ENCODE measurements at places on chromosomes 5 and 9.

DNA sequence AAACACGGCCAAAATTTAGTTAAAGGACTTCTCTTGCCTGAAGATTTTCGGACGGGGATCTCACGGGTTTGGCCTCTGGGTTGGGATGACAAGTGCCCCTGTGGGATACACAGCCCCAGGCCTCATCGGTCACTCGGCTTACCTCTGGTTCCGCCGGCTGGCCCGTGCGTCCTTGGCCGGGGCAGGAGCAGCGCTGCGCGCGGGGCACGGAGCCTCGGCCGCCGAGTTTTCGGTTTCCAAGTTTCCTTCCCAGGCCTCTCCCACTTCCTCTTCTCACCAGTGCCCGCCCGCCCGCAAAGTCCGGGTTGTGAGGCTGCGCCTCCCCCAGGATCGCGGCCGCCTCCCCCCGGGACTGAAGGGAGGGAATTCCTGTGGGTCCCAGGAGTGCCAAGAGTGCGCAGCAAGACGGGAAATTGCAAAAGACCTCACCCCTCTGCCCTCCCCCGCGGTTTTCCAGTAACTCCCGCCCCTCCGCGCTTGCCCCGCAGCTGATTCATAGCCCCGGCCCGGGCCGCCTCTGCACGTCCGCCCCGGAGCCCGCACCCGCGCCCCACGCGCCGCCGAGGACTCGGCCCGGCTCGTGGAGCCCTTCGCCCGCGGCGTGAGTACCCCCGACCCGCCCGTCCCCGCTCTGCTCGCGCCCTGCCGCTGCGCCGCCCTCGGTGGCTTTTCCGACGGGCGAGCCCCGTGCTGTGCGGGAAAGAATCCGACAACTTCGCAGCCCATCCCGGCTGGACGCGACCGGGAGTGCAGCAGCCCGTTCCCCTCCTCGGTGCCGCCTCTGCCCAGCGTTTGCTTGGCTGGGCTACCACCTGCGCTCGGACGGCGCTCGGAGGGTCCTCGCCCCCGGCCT lies at the start of gene OSMR:
Gene OSMR (plus strand): TSS at position 487 of the 853 bp plus-strand sequence. CDS start 23,033 bp downstream, outside the sequence.
- DNase-seq = peak; percentile 73

GRCh38 chr9:113964495-113965170 lies 88.5 kb downstream of the ZNF618 start:
- DNase-seq = no peak

GRCh38 chr5:422323-423232 lies 20.4 kb upstream of the EXOC3 start:
- DNase-seq = no peak

- no peak for DNase-seq
Measured at GRCh38 chr5:143551820-143552251, 148.3 kb upstream of the NR3C1 start.

DNA sequence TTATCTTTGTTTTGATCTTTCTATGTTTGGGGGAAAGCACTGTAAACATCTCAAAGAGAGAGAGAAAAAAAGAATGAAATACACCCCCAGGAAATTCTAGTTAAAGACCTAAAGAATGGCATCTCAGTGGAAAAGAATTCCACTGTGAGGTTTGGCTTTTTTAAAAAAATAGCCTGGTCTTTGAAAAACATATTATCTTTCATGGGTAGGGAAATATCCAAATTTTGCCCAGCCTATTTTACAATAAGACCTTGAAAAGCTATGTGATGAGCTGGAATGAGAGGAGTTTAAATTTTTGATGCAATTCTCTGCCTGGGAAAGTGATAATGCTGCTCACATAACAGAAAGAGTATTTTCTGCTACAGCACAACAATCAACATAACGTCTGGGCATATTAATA lies 348.1 kb upstream of the WWC1 start:
- DNase-seq = no peak

- DNase-seq = no peak
Measured at GRCh38 chr5:168007286-168007685, 284.2 kb upstream of the WWC1 start.

- no peak for DNase-seq
Measured at GRCh38 chr5:35124932-35125331, 77.2 kb upstream of the AGXT2 start.

DNA sequence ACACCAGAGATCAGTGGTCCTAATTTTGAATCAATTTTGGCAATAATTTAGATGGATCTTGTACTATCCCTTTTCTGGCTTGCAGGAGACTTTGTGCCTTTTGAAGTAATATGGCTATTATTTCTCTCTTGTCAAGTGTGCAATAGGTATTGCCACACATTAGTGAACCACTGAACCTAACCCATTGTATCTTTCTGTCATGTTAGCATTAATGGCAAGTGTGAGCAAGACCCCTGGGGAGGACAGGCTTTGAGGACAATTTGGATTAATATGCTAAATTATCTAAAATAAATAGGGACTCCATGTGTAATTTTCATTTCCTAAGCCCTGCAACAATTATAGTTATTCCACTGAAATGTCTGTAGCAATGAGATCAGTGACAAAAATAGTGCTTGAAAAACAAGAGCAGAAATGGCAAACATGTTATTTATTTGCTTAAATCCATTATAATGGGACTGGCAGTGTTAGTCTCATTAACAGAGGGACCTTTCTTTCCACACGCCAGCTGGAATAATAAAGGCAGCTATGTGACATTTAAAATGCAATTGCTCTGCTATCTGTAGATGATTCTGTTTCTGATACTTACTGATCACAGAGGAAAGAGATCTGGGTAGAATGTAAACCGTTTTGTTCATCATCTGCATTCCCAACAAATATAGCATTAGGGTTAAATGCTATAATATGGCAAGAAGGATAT lies 753.3 kb upstream of the ZNF608 start:
- DNase-seq = no peak

GRCh38 chr5:142304013-142304701 lies 20.7 kb downstream of the SPRY4 start:
- no peak for DNase-seq

- no peak for DNase-seq
Measured at GRCh38 chr9:137266585-137267453, 10.7 kb upstream of the TOR4A start.

GRCh38 chr9:131685753-131686706 lies 53.8 kb downstream of the RAPGEF1 start:
- no peak for DNase-seq

DNA sequence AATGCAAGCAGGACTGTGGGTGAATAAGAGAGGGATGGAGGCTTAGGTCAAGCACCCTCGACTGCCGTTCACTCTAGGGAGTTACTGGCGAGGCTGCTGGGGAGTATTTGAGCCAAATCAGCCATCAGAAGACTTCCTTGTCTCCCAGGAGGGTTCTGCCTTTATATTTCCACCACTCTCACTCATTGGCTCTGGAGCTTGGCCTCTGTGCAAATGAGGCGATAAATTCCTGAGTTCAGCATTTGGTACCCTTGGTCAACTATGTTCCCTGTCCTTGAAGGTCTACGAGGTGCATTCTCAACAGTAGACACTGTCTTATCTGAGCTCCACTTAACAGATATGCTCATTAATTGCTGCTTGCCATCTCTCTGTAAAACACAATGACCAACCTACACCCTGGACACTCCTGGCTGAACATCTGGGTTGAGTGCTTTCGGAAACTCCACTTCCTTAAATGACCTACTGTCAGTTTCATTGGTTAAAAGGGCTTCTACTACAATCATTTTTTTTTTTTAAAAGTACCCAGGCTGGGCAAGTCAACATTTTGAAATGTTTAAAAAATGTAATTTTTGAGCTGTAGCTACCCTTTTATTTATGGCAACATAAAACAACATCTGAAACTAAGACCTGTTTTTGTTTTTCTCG lies 153.2 kb downstream of the NTRK2 start:
- DNase-seq = no peak

DNA sequence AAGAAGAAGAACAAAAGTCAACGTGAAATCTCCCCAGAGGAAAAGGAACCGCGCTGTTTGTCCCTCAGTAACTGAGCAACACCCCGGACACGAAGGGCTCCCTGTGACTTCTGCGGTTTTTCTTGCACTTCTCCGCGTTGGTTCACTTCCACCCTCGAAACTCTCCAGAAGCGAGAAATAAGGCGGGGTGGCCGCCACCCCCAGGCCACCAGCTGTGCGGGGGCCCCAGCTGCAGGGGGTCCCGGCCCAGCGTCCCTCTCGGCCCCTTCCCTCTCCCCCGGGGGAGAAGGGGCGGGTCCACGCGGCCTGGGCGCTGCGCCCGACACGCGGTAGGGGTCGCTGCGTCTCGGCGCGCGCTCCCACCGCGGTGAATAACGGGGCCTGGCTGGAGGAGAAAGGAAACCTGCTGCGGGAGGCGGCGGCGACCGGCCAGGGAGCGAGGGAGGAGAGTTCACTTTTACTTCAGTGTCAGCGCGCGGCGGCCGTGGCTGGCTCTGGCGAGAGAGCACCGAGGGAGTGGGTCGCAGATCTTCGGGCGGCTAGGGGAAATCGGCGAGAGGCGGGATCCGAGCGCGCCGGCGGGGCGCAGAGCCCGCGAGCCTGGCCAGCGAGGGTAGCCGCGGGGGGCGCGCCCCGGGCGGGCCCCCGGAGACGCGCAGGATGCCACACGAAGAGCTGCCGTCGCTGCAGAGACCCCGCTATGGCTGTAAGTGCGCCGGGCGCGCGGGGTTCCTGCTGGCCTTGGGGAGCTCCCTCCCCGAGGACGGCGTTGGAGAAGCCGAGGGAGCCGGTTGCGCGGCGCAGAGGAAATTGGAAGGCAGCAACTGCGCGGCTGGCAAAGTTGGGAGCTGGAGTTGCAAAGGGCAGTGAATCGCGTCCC lies at the start of gene IQGAP2:
Gene IQGAP2 (plus strand): TSS at position 400 of the 880 bp plus-strand sequence. CDS start 261 bp downstream, at position 661.
- DNase-seq = peak; percentile 87

GRCh38 chr5:64505769-64506566 lies at the start of gene RGS7BP:
Gene RGS7BP, plus strand, starts transcription at chr5:64506015. Its CDS starts 610 bp downstream, at chr5:64506625.
- peak; percentile 73 for DNase-seq

- no peak for DNase-seq
Measured at GRCh38 chr5:39631958-39632357, 207.2 kb upstream of the DAB2 start.

DNA sequence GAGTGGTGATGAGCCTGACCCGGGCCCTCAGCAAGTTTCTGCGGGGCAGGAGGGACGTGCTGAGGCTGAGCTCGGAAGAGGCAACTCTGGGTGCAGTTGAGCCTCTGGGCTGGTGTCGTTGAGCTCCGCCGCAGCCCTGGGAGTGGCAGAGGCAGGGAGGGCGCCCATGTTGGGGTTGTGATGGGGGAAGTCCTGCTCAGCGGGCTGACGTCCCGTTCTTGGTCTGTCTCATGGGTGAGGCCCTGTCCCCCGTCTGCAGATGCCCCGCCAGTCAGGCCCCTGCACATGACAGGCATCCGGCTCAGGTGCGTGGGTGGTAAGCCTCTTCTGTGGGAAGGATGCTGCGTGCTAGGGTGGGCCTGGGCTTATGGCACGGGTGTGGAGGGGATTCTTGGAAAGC lies 64.3 kb downstream of the RXRA start:
- no peak for DNase-seq

GRCh38 chr9:16191691-16192402 lies 639.0 kb downstream of the CCDC171 start:
- peak; percentile 88 for DNase-seq

GRCh38 chr9:18499062-18499461 lies 25.1 kb downstream of the ADAMTSL1 start:
- no peak for DNase-seq

- no peak for DNase-seq
Measured at GRCh38 chr9:38075272-38075671, 6.2 kb upstream of the SHB start.

DNA sequence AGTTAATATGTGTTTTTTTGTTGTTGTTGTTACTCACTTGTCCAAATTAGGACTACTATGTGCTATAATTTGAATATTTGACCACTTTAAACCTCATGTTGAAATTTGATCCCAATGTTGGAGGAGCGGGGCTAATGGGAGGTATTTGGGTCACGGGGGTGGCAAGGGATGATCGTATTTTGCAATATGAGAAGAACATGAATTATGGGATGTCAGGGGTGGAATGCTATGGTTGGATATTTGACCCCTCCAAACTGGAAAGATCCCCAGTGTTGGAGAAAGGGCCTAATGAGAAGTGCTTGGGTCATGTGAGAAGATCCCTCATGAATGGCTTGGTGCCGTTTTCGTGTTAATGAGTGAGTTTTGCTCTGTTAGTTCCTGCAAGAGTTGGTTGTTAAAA lies 119.8 kb downstream of the NUDT12 start:
- no peak for DNase-seq

- DNase-seq = no peak
Measured at GRCh38 chr9:71886015-71886414, 25.0 kb downstream of the ABHD17B start.

GRCh38 chr5:107363768-107364167 lies 307.0 kb downstream of the EFNA5 start:
- DNase-seq = no peak

GRCh38 chr5:143224672-143225071 lies 178.8 kb downstream of the NR3C1 start:
- DNase-seq = no peak

DNA sequence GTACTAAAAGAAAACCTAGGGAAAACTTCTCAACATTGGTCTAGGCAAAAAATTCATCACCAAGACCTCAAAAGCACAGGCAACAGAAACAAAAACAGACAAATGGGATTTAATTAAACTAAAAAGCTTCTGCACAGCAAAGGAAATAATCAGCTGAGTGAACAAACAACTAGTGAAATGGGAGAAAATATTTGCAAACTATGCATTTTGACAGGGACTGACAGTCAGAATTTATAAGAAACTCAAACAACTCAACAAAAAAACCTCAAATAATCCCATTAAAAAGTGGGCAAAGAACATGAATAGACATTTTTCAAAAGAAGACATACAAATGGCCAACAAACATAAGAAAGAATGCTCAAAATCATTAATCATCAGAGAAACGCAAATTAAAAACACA lies 189.4 kb downstream of the AUH start:
- no peak for DNase-seq

DNA sequence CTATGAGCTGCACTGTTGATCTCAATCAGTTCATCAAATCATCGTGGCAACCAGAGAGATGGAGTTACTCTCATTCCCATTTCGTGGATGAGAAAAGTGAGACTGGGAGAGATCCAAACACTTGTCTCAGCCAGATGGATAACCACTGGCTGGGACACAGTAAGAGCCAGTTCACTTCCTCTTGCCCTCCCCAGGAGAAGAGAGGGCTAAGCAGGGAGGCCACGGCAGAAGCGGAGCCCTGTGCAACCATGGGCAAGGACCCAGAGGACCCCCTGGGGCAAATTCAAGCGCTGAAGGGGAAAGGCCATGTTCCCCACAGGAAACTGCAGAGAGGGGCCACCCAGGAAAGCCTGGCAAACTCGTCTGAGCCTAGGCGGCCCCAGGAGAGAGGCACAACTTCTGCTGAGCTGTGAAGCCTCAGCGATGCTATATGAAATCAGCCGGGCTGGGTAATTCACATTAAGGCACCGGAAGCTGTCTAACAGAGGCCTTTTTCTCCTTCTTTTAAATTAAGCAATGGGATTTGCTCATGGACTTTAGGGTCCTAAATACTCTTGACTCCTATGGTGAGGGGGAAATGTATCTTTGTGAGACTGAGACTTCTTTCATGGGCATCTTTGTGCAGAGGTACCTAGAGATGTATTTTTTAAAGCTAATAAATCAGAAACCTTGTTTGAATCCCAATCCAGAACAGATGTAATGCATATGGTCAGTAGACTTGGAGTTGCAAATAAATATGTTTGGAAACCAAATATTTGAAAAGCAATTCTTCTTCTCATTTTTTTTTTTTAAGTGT lies 137.1 kb upstream of the SMIM23 start:
- no peak for DNase-seq
